ENCODE measurements at places on chromosomes 4 and X.

- DNase-seq = no peak
Measured at GRCh38 chr4:1644891-1645657, 39.0 kb downstream of the FAM53A start.

- DNase-seq = no peak
Measured at GRCh38 chrX:137052643-137053235, 18.9 kb upstream of the GPR101 start.

- no peak for DNase-seq
Measured at GRCh38 chr4:48103483-48104139, 30.4 kb downstream of the TXK start.

- DNase-seq = no peak
Measured at GRCh38 chrX:3378156-3378555, 31.7 kb upstream of the MXRA5 start.

DNA sequence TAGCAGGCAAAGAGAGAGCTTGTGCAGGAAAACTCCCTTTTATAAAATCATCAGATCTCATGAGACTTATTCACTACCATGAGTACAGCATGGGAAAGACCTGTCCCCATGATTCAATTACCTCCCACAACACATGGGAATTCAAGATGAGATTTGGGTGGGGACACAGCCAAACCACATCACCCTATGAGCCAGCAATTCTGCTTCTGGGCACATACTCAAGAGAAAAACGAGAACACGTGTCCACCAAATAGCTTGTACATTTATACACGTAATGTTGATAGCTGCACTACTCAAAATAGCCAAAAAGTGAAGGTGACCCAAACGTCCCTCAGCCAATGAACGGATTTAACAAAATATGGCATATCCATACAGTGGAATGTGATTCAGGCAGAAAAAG, 94.5 kb upstream of the DHRSX start:
- no peak for DNase-seq

DNA sequence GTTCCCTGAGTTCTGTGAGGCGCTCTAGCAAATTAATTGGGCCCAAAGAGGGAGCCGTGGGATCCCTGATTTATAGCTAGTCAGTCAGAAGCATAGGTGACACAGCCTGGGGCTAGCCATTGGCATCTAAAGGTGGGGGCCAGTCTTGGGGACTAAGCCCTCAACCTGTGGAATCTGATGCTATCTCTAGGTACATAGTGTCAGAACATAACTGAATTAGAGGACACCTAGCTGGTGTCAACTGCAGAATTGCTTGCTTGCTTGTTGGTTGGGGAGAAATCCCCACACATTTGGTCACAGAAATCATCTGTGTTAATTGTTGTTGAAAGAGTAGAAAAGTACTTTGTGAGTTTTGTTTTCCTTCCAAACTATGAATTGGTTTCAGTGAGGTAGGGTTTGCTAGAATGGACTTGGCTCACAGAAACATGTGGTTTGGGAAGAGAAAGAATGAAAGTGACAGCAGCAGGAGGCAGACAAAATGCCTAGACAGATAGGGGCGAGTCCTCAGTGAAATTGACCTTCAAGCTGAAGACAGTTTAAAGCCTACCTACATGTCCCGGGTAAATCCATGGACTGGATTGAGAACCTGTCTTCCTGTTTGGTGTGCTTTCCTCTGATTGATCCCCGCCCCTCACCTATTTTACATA, 12.8 kb upstream of the GPR82 start:
- no peak for DNase-seq

DNA sequence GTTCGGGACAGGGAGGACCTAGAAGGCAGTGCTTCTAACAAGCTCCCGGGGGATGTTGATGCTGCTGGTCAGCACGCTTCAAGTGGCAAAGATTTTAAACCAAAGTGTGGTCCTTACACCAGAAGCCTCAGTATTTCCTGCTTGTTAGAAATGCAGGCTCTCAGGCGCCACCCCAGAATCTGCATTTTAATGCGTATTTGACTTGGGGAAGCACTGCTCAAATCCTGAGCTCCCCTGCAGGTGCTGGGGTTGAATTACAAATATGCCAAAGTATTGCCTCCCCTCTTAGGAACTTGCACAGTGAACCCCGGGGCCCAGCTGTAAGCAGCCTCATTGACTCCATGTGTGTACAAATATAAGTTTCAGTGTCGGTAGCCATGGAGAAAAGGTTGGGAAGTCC, 70.8 kb upstream of the RAI2 start:
- no peak for DNase-seq

GRCh38 chr4:84493092-84493850, 5.8 kb downstream of the NKX6-1 start:
- DNase-seq = no peak

DNA sequence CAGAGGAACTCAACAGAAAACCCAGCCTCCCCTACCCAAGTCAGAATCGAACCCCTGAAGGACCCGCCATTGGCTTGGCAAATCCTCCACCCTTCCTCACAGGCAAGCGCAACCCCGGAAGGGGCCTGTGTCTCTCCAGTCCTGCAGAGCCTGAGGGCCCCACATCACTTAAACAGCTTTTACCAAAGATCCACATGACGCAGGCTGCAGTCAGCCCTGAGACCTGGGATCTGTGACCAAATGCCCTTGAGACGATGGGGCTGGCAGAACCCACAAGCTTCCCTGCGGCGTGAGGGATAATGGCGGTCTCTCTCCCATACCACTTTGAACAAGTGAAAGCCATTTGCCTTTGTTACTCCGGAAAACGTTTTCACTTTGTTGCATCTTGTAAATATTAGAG, 54.9 kb downstream of the ACOX3 start:
- no peak for DNase-seq

GRCh38 chr4:185638093-185638492, 102.8 kb upstream of the PDLIM3 start:
- no peak for DNase-seq

DNA sequence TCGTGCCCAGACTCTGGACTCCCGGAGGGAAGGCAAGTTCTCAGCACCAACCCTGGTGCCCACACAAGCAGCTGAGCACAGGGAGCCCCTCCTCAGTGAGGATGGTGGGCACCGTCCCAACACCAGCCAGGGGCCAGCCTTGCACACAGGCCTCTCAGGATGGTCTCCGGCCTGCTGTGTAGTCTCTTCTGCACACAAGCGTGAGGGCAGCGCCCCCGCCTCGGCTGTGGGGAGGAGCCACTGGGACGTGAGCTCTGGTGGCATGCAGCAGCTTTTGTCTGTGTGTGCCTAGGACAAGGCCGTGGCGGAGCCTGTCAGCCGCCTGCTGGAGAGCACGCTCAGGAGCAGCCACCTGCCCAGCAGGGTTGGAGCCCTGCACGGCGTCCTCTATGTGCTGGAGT, 16.1 kb upstream of the MSANTD1 start:
- DNase-seq = no peak

GRCh38 chr4:147003956-147004809, 58.5 kb upstream of the TTC29 start:
- DNase-seq = no peak

- no peak for DNase-seq
Measured at GRCh38 chr4:24719615-24720014, 75.8 kb upstream of the SOD3 start.

GRCh38 chr4:151157543-151157942, 58.1 kb downstream of the RPS3A start:
- no peak for DNase-seq

GRCh38 chr4:144494280-144494679, 151.7 kb upstream of the HHIP start:
- no peak for DNase-seq

DNA sequence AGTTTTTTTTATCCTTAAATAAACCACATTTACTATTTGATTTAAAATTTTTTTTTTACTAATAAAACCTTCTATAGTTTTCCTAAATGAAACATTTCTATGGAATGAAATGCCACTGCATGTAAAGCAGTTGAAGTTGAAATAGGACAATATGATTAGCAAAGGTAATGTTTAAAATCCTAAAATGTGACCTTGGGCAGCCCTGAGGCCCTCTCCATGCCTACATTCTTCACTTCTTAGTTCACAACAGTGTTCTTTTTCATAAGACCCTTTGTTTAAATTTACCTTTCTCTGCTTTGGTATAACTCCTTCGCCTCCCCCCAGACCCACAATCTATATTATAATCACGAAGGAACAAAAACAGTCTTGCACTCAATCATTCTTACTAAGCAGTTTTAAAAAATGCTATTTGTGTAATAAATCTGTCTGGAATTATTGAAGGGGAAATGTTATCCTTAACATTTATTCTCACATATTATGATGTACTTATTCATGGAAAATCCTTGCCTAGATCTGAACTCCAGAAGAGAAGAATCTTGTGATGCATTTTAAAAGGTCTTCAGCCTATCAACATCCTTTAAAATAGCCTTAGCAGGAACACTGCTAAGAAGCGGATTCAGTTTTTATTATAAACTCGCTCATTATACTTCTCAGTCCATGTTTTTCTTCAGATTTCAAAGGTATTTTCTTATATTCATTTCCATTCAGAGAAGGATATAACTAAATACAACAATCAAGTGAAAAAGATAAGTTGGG, 124.6 kb upstream of the NAP1L5 start:
- DNase-seq = no peak

DNA sequence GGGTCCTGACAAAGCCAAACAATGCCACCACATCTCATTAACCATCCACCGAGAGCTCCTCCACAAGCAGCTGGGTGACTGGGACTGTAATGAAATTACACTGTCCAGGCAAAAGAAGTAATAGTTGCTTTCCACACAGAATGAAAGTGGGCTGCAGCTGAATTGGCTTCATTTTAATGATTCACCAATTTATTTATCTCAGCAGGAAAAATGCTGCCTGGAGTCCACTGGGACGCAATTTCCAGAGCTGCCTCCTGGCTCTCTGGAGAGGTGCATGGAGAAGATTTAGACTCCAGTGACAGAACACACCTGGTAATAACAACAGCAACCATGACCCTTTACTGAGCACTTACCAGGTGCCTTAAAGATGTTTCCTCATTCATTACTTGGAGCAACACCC, 226.7 kb downstream of the LDB2 start:
- no peak for DNase-seq

GRCh38 chrX:97119474-97120109, 235.9 kb downstream of the RPA4 start:
- no peak for DNase-seq

DNA sequence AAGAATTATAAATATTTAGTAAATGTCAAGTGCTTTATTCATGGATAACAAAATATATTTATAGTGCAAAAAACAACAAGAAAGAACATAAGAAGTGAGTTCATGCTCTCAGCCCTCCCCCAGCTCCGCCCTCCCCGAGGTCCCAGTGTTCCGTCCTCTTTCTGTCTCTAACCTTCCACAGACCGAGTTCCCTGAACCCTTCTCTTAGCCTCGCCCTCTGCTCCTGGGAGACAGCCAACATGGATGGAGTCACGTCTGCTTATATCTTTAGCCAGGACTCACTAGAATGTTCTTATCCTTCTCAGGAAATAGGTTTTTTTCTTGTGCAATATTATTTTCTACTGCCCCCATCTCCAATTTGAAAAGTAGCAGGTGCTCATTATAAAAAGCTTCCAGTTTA, 40.1 kb upstream of the HELT start:
- DNase-seq = no peak

DNA sequence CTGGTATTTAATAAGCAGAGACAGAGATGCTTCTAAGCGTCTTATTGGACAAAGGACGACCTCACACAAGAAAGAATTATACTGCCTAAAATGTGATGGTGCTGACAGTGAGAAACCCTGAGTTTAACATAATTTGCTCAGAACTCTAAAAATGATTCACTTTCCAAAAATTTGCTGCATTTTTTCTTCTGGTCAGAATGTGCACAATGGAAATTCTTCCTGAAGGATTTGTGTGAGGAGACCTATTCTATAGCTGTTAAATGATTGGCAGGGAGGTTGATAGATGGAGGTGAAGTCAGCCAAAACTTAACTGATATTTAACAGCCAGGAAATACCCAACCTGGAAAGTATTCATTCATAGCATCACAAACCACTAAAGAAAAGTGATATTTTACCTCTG, 1.7 kb downstream of the MAGEC3 start:
- no peak for DNase-seq

Data from activated CD8-positive, alpha-beta memory T cell treated with anti-CD3 and anti-CD28 coated beads for 48 hours (primary cell).